Adrenal gland (tissue), 19 donors: ENCODE measurements at places on chromosomes 4 and X.
A peak's percentile ranks its signal among the peaks of the same experiment; 100 is the strongest.

- H3K27ac ChIP-seq: no peak overlapping the region
- H3K36me3 ChIP-seq: no peaks in the 10 kb centered on the region
- H3K27me3 ChIP-seq: no peaks in the 10 kb centered on the region
- H3K4me1 ChIP-seq: peaks cover 23% of the 10 kb centered on the region
Observed at GRCh38 chr4:141081921-141082395, 51.3 kb downstream of the RNF150 start.

GRCh38 chrX:151825925-151826485 is 86.7 kb upstream of the MAGEA4 start:
- peak; percentile 30 for DNase-seq
- H3K4me1 ChIP-seq: no peaks in the 10 kb centered on the region
- no peaks in the 10 kb centered on the region for H3K36me3 ChIP-seq
- H3K4me3 ChIP-seq: no peak overlapping the region
- peaks cover 7% of the 10 kb centered on the region for H3K27me3 ChIP-seq

DNA sequence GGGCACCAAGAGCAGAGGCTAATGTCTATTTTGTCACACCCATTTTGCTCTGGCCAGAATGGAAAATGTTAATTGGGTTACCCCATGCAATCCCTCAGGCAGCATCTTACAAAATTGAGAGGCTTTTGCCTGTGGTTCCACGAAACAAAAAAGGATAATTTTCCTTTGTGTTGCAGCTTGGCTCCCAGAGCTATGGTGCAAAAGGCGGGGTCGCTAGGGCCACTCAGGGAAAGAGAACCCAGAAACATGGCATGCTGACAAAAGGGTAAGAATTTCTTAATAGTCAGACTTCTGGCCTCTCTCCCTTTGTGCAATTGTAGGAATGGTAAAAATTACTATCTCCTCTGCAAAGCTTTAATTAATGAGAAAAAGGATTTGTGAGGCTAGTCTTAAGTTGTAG is 119.6 kb upstream of the BANK1 start:
- H3K4me1 ChIP-seq: no peaks in the 10 kb centered on the region
- no peak overlapping the region for H3K4me3 ChIP-seq
- no peaks in the 10 kb centered on the region for H3K27me3 ChIP-seq
- H3K27ac ChIP-seq: no peak overlapping the region
- H3K36me3 ChIP-seq: no peaks in the 10 kb centered on the region
- DNase-seq: no peak

GRCh38 chr4:88570001-88570400 is 22.3 kb upstream of the HERC3 start:
- no peak overlapping the region for H3K27ac ChIP-seq
- H3K27me3 ChIP-seq: no peaks in the 10 kb centered on the region
- no peak for DNase-seq
- no peaks in the 10 kb centered on the region for H3K36me3 ChIP-seq
- no peaks in the 10 kb centered on the region for H3K4me1 ChIP-seq
- no peak overlapping the region for H3K4me3 ChIP-seq

DNA sequence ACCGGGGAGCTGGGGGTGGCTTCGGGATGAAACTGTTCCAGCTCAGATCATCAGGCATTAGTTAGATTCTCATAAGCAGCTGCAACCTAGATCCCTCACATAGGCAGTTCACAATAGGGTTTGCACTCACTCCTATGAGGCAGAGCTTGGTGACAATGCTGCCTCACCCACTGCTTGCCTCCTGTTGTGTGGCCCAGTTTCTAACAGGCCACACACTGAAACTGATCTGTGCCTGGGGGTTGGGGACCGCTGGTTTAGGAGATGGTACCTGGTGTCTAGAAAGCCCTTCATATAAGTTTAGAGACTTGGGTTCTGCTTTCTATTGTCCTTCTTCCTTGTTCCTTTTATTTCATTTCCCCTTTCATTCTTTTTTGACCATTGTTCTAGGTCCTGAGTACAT is 234.2 kb downstream of the FRAS1 start:
- H3K4me1 ChIP-seq: no peaks in the 10 kb centered on the region
- no peak overlapping the region for H3K4me3 ChIP-seq
- H3K27ac ChIP-seq: no peak overlapping the region
- no peaks in the 10 kb centered on the region for H3K36me3 ChIP-seq
- no peak for DNase-seq

DNA sequence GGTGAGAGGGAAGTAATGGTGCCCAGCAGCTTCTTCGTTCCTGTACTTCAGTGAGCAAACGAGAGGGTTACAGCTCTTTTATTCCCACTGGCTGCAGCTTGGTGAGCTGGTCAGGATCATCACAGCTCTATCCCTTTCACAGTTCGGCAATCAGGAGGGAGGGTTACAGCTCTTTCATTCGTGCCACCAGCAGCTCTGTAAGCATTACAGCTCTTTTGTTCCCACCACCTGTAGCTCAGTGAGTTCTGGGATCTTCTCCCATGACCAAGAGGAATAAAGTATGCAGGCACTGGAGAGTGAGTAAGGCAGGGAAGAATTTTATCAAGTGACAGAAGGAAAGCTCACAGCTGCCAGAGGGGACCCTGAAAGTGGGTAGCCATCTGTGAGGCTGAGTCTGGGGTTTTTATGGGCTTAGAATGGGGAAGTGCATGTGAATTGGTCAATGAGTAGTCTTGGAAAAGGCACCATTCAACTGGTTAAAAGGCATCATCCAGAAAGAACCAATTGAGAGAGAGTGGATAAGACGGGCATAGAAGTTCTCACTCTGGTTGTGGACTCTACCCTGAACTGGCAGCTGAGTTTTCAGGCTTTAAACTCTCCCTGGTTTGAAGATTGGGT is 123.7 kb downstream of the COX18 start:
- no peaks in the 10 kb centered on the region for H3K36me3 ChIP-seq
- no peak overlapping the region for H3K4me3 ChIP-seq
- H3K27me3 ChIP-seq: no peaks in the 10 kb centered on the region
- H3K27ac ChIP-seq: no peak overlapping the region

GRCh38 chr4:154560419-154560801 is 2.4 kb upstream of the FGB start:
- no peaks in the 10 kb centered on the region for H3K27me3 ChIP-seq
- no peak for DNase-seq
- no peaks in the 10 kb centered on the region for H3K36me3 ChIP-seq
- H3K27ac ChIP-seq: no peak overlapping the region

GRCh38 chr4:156718226-156718625 is 253.4 kb downstream of the PDGFC start:
- H3K27me3 ChIP-seq: no peaks in the 10 kb centered on the region
- no peak for DNase-seq
- H3K4me3 ChIP-seq: no peak overlapping the region
- no peaks in the 10 kb centered on the region for H3K4me1 ChIP-seq
